ENCODE measurements at places on chromosomes 6 and 20.

GRCh38 chr20:62816884-62817873 lies at the start of gene COL9A3:
COL9A3 (plus strand) TSS chr20:62817050; CDS start chr20:62817065, 15 bp downstream.
- DNase-seq = peak; percentile 72

DNA sequence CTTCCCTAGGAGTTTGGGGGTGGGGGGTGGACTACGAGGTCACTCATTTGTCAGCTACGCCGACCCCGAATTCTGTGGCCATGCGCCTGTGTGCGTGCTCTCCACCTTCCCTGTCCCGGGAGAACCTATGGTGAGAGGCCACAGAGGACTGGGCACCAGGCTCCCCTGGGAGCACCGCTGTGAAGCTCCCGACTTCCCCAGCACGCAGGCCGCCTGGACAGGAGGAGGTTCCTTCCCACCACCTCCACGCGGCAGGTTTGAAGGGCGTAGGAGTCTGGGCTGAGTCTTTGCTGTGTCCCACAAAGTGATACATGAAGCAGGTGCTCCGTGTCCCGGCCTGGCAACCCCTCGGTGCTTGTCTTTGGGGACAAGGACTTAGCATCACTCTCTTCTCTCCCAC lies 107.2 kb downstream of the CDH4 start:
- DNase-seq = no peak

GRCh38 chr20:60087563-60088105 lies 129.4 kb downstream of the CDH26 start:
- DNase-seq = no peak

GRCh38 chr6:75204217-75204958 lies 1.5 kb downstream of the COL12A1 start:
- peak; percentile 74 for DNase-seq

DNA sequence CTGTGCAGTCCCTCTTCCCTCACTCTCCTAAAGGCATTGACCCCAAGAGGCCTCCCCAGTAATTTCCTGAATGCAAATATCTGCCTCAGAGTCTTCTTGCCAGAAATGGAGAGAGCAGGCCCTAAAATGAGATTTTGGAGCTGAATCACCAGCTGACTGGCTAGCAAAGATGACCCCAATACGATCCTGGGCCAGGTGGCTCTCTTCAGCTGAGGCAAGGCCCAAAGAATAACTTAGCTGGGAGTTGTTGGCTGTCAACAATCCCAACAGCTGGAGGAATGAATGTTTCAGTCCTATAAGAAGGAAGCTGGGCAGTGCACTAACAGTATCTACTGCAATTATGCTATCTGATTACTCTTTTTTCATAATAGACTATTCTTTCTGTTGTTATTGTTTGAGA lies 37.2 kb upstream of the VGLL2 start:
- DNase-seq = no peak

- DNase-seq = no peak
Measured at GRCh38 chr20:59159493-59160376, 3.9 kb upstream of the ZNF831 start.

GRCh38 chr20:32567384-32568178 lies 17.6 kb downstream of the NOL4L start:
- no peak for DNase-seq

- DNase-seq = peak; percentile 27
Measured at GRCh38 chr6:56549014-56549413, 93.7 kb downstream of the DST start.

GRCh38 chr20:39097889-39098288 lies 135.7 kb downstream of the DHX35 start:
- DNase-seq = no peak

DNA sequence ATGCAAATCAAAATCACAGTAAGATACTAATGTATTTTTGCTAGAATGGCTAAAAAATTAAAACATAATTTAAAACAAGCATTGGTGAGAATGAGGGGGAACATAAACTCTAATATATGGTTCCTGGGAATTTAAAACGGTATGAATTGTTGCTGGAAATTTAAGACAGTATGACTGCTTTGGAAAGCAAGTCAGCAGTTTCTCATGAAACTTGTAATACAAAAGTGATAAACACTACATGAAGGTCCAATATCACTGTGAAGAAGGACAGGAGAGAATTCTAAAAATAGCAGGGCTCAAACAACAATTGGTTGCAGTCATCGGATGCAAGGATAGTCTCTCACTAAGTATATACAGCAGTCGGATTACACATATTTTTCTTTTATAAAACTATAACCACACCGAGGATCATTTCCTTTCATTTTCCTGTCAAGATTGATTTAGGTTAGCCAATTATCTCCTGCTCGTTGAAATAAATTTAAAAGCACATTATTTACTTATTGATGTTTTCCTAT lies 18.5 kb upstream of the PRSS16 start:
- DNase-seq = no peak

DNA sequence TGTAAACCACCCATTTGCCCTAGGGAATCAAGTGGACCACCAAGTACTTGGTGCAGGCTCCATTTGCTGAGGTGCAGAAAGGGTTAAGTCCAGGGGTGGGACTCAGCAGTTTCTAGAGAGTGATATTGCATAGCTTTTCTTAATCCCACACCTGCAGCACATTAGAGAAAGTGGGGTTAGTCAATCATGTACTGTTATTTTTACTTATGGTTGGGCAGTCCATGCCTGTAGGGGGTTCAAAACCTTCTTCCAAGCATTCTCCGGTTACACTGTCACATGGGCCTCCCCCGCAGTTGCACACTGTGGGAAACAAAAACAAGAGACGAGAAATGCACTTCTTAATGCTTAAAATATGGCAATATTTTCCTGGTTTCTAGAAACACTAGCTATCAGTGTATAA lies 65.5 kb downstream of the LAMA4 start:
- DNase-seq = no peak

DNA sequence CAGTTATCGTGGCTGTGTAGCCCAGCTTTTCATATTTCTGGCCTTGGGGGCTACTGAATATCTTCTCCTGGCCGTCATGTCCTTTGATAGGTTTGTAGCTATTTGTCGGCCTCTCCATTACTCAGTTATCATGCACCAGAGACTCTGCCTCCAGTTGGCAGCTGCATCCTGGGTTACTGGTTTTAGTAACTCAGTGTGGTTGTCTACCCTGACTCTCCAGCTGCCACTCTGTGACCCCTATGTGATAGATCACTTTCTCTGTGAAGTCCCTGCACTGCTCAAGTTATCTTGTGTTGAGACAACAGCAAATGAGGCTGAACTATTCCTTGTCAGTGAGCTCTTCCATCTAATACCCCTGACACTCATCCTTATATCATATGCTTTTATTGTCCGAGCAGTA lies 475 bp downstream of the OR2B6 start:
- DNase-seq = no peak

DNA sequence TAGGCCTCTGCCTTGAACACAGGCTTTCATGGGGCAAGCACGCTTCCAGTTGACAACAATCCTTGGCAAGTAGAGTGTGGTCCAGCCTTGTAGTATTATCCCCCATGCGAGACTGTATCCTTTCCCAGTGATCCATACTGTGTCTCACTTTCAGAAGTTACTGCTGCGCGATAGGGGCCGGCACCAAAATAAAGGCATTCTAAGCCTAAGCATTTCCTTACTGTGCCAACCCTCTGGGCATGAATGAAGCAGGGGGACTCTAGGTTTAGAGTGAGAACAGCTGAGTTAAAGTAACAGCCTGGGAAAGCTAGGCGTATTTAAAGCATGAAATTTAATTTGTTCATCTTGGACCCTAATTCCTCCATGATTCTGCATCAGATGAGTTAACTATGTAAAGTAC lies 39.4 kb downstream of the CD164 start:
- DNase-seq = no peak

DNA sequence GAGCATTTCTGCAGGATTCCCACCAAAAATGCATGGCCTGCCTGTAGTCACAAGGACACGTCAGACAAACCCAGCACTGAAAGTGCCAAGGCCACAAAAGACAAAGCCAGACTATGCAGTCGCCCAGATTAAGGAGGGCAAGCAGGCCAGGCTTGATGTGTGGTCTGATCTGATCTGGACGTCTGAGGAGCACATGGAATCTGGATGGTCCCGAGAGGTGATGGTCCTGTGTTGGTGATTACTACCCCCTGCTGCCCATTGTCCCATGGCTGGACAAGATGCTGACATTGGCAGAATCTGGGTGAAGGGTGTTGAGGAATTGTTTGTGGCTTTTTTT lies 17.1 kb downstream of the NPEPL1 start:
- no peak for DNase-seq

GRCh38 chr6:145420599-145420998 lies 314.7 kb downstream of the EPM2A start:
- DNase-seq = no peak

DNA sequence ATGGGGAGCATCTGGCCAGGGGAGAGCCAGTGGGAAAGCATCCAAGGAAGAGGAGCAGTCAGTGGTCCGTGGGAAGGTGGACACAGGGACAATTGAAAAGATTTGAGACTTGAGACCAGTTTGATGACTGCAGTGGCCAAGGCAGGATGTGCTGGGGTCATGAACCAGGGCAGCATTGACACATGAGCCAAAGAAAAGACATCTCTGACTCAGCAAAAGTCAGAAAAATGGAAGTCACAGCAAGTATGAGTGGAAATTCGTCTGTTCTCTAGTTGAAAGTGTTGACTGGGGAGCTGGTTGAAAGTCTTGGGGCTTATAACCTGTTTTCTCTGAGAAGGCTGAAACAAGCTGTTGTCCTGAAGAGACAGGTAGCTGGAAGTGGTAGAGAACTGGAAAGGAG lies 31.3 kb downstream of the RAB22A start:
- DNase-seq = no peak

GRCh38 chr20:39986173-39986904 lies 702.7 kb downstream of the MAFB start:
- DNase-seq = peak; percentile 29

GRCh38 chr6:80437221-80437620 lies 330.8 kb downstream of the BCKDHB start:
- DNase-seq = no peak

DNA sequence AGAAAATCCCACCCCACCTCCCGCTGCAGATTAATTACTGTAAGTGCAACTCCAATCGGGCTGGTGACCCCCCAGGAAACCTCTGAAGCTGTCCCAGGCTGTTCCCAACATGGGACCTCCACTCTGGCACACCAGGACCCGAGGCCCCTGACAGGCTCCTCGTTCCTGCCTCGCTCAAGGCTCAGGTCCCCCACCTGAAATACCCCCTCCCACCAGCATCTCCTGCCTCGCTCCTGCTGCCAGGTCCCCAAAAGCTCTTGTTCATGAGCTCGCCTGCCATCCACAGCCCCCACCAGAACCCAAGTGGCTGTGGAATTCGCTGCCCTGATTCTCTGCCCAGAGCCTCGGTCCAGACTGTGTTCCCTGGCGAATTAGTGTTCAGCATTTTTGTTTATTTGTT lies 26.1 kb downstream of the NPEPL1 start:
- no peak for DNase-seq

GRCh38 chr6:123016431-123017103 lies 20.5 kb downstream of the CLVS2 start:
- no peak for DNase-seq

DNA sequence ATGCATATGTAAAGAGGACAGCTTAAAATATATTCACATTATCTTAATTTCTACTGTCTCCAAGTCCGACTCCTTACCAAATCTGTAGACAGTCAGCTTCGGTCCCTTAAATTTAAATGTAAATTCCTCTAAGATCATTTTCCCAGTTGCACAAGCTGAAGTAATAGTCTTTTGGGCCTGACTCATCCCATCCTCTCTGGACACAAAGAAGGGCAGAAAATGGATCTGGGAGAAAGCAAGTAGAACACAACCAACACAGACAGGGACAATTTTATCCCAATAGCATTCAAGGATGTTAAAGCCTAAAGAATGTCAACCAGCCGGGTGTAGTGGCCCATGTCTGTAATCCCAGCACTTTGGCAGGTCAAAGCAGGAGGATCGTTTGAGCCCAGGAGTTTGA lies 228.3 kb downstream of the ARHGAP18 start:
- DNase-seq = no peak

- DNase-seq = no peak
Measured at GRCh38 chr6:27679964-27680694, 207.2 kb upstream of the ZNF184 start.

DNA sequence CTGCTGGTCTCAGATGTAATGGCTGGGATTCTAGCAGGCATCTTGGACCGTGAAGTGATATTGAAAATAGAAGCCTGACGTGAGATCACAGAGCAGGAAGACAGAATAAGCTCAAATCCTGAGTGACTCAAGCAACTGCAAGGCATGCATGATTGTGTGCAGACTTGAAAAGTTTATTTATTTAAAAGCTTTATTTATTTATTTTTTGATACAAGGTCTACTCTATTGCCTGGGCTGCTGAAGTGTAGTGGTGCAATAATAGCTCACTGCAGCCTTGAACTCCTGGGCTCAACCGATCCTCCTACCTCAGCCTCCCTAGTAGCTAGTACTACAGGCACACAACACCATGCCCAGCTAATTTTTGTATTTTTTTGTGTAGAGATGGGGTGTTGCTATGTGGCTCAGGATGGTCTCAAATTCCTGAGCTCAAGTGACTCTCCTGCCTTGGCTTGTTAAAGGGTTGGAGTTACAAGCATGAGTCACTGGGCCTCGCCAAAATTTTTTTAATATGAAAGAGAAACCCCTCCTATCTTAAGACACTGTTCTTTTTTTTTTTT lies 40.1 kb upstream of the RNF144B start:
- no peak for DNase-seq

- DNase-seq = no peak
Measured at GRCh38 chr6:65706436-65706835, 590 bp downstream of the EYS start.

GRCh38 chr6:30175765-30176164 lies 12.4 kb downstream of the TRIM15 start:
- DNase-seq = no peak

DNA sequence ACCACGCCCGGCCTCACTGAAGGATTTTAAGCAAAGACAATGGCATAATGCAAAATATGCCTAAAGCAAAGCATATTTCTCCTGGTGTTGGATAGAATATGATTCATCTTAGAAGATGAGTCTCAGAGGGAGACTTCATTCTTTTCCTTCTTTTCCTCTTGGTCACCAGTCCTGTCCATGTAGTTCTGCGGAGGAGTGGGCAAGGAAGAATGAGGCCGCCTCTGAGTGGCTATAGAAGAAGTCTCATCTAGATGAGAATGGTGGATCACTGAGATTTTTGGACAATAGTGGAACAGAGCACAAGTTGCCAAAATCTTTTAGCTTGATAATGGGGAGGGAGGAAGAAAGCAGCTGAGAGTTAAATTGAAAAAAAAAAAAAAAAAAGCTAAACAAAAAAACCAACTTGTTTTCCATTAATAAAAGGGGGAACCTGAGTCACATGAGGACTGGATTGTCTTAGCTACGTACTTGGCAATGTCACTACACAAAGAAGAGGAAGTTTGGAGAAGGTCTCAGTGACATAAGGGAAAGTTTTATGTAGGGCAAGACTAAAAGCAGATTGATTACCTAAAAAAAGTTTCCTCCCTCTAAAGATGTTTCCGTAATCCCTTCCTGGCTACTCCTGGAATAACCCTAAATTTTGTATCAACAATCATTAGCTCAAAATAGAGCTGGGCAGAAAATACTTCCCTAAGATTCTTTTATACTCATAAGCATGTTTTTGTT lies 6.0 kb downstream of the CD83 start:
- DNase-seq = no peak

- DNase-seq = no peak
Measured at GRCh38 chr6:107398001-107398400, 61.4 kb downstream of the PDSS2 start.
